ENCODE measurements at places on chromosomes 7 and 10.
A peak's percentile ranks its signal among the peaks of the same experiment; 100 is the strongest.

- DNase-seq: no peak
Observed at GRCh38 chr7:522951-523314, 3.3 kb upstream of the PDGFA start.

- no peak for DNase-seq
Observed at GRCh38 chr7:110962374-110962773, 128.6 kb upstream of the LRRN3 start.

DNA sequence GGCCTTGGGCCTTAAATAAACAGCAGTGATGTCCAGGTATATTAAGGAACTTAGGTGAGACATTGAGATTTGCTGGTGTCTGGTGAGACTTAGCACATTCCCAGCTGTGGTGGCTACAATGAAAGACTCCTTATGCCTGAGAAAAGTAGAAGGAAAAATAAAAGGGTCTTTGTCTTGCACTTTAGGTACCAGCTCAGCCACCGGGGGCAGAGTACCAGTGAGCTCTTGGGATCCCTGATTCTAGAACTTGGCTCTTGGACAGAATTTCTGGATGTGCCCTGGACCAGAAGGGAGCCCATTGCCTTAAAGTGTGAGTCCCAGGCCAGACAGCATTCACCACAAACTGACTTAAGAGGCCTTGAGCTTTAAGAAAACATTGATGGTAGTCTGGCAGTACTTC lies 1038.7 kb downstream of the SORCS3 start:
- DNase-seq: no peak

- no peak for DNase-seq
Observed at GRCh38 chr7:138837627-138838026, 39.6 kb upstream of the ATP6V0A4 start.

- DNase-seq: no peak
Observed at GRCh38 chr10:128710098-128710797, 584.0 kb upstream of the MKI67 start.

DNA sequence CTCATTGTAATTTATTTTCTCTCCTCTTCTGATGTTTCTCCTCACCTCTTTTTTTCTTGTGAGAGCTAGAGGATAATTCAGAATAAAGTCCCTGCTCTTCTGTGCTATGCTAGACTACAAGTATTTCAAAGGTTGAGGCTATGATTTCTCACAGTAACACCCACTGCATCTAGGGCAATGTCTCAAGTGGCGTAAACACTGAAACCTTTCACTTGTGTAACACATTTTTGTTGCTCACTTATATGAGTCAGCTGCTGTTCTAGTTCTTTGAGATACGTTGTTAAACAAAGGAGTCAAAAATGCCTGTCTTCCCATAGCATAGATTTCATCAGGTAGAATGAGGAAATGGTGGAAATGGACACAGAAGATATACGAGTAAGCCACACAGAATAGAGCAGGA lies 305.1 kb upstream of the PITRM1 start:
- peak; percentile 40 for DNase-seq

GRCh38 chr10:79226391-79227245 lies 120.7 kb upstream of the PPIF start:
- no peak for DNase-seq

- DNase-seq: no peak
Observed at GRCh38 chr10:129962031-129962871, 1.8 kb downstream of the EBF3 start.

GRCh38 chr10:26441491-26442214 lies 3.5 kb downstream of the APBB1IP start:
- no peak for DNase-seq

Measured in GM13977 (cell line).